HepG2 (cell line): ENCODE measurements at places on chromosomes 12 and 14.
A peak's percentile ranks its signal among the peaks of the same experiment; 100 is the strongest.

DNA sequence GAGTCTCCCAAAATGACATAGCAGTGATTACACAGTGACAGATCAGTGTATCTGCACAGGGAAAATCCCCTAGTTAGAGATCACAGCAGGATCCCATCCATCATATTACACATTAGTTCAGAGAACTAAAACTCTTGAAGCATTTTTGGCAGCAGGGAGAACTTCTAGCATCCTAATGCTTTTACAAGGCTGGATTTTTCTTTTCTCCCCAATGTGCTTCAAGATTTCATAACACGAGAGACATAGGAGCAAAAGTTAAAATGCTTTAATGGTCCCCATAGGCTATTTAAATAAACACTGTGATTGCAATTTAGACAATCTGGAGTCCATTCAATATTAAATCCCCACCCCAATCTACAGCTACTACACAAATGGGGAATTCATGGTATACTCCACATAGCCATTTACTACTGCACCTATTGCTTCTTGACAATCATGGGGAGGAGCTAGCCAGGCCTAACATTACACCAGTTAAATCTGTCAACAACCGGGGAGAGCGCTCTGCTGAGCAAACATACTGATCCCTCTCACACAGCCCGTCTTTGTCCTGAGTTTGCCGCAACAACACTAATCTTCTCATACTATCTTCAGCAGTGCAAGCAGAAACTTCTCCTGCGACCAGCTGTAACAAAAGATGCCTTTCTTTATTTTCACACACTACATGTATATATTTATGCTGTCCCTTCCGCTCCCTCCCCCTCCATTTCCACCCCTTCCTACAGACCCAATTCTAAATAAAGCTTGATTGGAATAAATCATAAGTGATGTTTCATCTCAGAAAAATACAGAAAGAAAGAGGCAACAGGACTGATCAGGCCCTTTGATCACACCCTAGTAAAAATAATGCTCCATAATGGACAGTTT is 120.3 kb upstream of the SOX5 start:
- H3K4me1 ChIP-seq = peaks cover 75% of the 10 kb centered on the region
- DNase-seq = peak; percentile 98
- no peaks in the 10 kb centered on the region for H3K27me3 ChIP-seq
- peak overlapping the region; percentile 92 for H3K27ac ChIP-seq
- peak overlapping the region; percentile 41; the same call in 1 of the 2 replicates for H3K4me3 ChIP-seq

DNA sequence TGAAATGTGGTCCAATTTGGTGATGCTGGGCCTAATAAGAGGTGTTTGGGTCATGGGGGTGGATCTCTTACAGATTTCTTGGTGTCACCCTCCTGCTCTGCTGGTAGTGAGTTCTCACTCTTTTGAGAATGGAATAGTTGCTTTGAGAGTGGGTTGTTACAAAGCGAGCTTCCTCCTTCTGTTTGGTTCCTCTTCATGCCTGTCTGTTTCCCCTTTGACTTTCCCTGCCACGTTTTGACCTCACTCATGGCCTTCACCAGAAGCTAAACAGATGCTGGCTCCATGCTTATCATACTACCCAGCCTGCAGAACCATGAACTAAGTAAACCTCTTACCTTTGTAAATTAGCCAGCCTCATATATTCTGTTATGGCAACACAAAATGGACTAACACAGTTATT is 57.7 kb upstream of the LDHB start:
- H3K4me3 ChIP-seq = no peak overlapping the region
- no peaks in the 10 kb centered on the region for H3K4me1 ChIP-seq
- DNase-seq = no peak
- no peaks in the 10 kb centered on the region for H3K27me3 ChIP-seq

- peaks cover 12% of the 10 kb centered on the region for H3K4me1 ChIP-seq
- H3K27me3 ChIP-seq = no peaks in the 10 kb centered on the region
- H3K27ac ChIP-seq = no peak overlapping the region
- no peaks in the 10 kb centered on the region for H3K36me3 ChIP-seq
These were observed 186.6 kb upstream of the KRR1 start for GRCh38 chr12:75698052-75698451.

GRCh38 chr14:75151851-75152250 is 24.6 kb downstream of the TMED10 start:
- no peak for DNase-seq
- no peaks in the 10 kb centered on the region; the same call in none of the 2 replicates for H3K36me3 ChIP-seq
- H3K27ac ChIP-seq = no peak overlapping the region
- no peak overlapping the region for H3K4me3 ChIP-seq

DNA sequence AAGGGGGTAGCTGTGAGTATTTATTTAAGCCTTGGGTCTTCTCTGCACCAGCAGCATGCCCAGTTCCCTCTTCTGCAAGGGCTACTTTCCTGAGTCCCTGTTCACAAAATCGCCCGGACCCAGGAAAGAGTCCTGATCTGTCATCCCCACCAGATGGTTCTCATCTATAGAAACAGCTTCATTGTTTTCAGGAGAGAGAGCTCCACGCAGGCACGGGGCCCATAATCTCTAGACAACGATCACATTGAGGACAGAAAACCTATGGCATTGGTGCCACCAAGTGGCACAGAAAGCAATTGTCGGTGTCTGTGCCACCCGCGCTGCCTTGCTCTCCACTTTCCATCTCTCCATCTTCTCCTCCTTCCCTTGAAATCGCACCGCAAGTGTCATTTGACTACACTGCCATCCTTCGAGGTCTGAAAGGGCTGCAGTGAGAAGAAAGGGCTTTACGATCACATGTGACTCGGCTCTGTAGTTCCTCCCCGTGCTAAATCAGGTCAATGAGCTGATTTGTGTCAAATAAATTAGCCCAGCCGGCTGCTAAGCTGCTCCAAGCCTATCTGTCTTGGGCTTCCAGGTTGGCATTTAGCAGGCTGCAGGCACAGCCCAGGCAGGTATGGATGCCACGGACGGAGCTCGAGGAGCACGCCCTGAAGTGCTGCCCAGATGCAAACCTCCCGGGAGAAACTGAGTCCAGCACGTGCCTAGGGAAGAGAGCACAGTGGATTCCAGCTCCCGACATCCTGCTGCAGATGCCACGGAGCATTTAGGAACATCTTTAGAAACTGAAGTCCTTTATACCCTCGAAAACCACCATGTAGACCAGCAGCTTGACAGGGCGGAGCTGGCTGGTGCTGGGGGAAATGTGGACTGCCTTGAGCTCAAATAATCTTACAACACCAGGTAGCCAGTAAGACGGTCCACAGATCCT is 28.8 kb downstream of the SPRING1 start:
- peaks cover 11% of the 10 kb centered on the region for H3K4me1 ChIP-seq
- H3K4me3 ChIP-seq = no peak overlapping the region
- H3K27ac ChIP-seq = no peak overlapping the region
- DNase-seq = peak; percentile 25
- no peaks in the 10 kb centered on the region for H3K36me3 ChIP-seq
